ENCODE measurements at places on chromosomes 1 and 21. TPM values are rescaled to one million over a fixed set of nuclear protein-coding genes. Genes with fewer than 3 reads are reported as not detected.

COL11A1 gene
- not detected for total RNA-seq

LY9 gene
- total RNA-seq: 29.0 TPM

PIGR gene
- 0.08 TPM for total RNA-seq

HSD11B1 gene
- total RNA-seq: 0.36 TPM

SMCP gene
- total RNA-seq: not detected

FCRL6 gene
- not detected for total RNA-seq

HUNK gene
- total RNA-seq: 0.42 TPM

GRCh38 chr1:14112613-14113012, 412.6 kb downstream of the PRDM2 start:
- peaks cover 13% of the 10 kb centered on the region for H3K4me1 ChIP-seq
- H3K36me3 ChIP-seq: no peaks in the 10 kb centered on the region
- H3K27ac ChIP-seq: no peak overlapping the region
- peaks cover 21% of the 10 kb centered on the region for H3K27me3 ChIP-seq
- no peak overlapping the region for H3K4me3 ChIP-seq
- DNase-seq: no peak

GRCh38 chr1:165342587-165342986, 13.9 kb downstream of the LMX1A start:
- H3K36me3 ChIP-seq: no peaks in the 10 kb centered on the region
- peaks cover 57% of the 10 kb centered on the region for H3K27me3 ChIP-seq
- DNase-seq: no peak
- no peaks in the 10 kb centered on the region for H3K4me1 ChIP-seq
- H3K27ac ChIP-seq: no peak overlapping the region
- H3K4me3 ChIP-seq: no peak overlapping the region

DNA sequence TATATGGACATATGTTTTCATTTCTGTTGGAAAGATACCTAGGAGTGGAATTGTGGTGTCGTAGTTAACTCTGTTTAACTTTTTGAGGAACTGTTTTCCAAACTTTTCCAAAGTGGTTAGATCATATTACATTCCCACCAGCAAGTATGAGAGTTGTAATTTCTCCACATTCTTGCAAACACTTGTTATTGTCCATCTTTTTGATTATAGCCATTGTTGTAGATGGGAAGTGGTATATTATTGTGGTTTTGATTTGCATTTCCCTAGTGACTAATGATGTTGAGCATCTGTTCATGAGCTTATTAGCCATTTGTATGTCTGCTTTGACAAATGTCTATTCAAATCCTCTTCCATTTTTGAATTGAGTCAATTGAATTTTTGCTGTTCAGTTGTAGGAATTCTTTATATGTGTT, 19.8 kb downstream of the CAMTA1 start:
- peaks cover 4% of the 10 kb centered on the region for H3K36me3 ChIP-seq
- no peak overlapping the region for H3K27ac ChIP-seq

DNA sequence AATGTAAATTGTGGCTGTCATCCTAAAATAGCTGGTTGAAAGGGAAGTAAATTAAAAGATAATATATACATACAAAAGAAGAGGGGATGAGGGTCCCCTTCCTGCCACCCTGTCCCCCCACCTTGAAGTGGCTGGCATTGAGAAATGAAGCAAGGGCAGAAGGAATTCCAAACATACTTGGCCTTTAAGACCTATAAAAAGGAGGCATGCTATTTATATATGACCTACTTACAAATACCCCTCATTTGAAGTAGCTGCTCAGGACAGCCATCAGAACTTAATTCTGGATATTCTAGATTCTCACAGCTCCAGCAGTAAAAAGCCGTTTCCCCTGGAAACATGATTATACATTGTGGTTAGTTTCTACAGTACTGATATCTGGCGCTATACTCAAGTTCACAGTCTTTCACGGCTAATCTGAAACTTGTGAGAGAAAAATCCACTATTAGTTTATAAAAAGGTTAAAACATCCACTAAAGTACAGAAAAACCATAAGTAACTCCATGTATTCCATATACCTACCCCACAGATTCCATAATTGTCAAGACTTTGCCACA, 9.6 kb upstream of the MAP10 start:
- DNase-seq: no peak
- no peak overlapping the region for H3K4me3 ChIP-seq
- H3K4me1 ChIP-seq: peaks cover 11% of the 10 kb centered on the region
- no peak overlapping the region for H3K27ac ChIP-seq
- H3K36me3 ChIP-seq: no peaks in the 10 kb centered on the region

- H3K27me3 ChIP-seq: no peaks in the 10 kb centered on the region
- no peaks in the 10 kb centered on the region for H3K36me3 ChIP-seq
- DNase-seq: no peak
- H3K27ac ChIP-seq: no peak overlapping the region
- no peak overlapping the region for H3K4me3 ChIP-seq
- no peaks in the 10 kb centered on the region for H3K4me1 ChIP-seq
Measured at GRCh38 chr1:88399690-88400089, 284.4 kb upstream of the PKN2 start.

DNA sequence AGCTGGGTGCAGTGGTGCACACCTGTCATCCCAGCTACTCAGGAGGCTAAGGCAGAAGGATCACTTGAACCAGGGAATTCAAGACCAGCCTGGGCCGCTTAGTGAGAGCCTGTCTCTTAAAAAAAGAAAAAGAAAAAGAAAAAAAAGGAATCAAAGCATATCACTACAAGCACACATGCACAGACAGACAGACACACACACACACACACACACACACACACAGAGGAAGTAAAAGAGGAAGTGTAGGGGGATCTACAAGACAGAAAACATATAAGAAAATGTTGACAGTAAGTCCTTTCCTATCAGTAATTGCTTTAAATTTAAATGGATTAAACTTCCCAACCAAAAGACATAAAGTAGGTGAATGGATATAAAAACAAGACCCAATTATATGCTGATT, 180.3 kb downstream of the FAF1 start:
- H3K27me3 ChIP-seq: no peaks in the 10 kb centered on the region
- peaks cover 17% of the 10 kb centered on the region for H3K4me1 ChIP-seq
- no peak overlapping the region for H3K27ac ChIP-seq
- no peak for DNase-seq
- no peak overlapping the region for H3K4me3 ChIP-seq

DNA sequence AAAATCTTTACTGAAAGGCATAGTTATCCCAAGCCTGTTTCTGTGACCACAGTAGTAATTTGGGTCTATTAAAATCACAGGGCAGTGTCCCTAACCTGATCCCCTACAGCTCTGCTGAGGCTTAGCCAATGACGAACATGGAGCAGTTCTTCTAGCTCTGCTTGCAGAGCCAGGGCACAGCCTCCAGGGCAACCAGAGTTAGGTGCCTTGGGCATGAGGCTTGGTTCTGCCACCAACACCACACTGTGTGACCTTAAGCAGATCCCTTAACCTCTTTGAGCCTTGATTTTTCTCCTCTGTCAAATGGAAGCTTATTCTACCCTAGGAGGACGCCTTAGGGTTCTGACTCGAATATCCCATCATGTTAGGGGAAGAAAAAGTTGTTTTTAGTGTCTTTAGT, 86.7 kb upstream of the TLR5 start:
- no peak for DNase-seq
- peak overlapping the region; percentile 75 for H3K27ac ChIP-seq
- no peaks in the 10 kb centered on the region for H3K27me3 ChIP-seq
- peaks cover 38% of the 10 kb centered on the region for H3K4me1 ChIP-seq

- H3K36me3 ChIP-seq: no peaks in the 10 kb centered on the region
- DNase-seq: no peak
- H3K27me3 ChIP-seq: no peaks in the 10 kb centered on the region
- no peak overlapping the region for H3K4me3 ChIP-seq
Measured at GRCh38 chr1:237139732-237140131, 97.7 kb downstream of the RYR2 start.

DNA sequence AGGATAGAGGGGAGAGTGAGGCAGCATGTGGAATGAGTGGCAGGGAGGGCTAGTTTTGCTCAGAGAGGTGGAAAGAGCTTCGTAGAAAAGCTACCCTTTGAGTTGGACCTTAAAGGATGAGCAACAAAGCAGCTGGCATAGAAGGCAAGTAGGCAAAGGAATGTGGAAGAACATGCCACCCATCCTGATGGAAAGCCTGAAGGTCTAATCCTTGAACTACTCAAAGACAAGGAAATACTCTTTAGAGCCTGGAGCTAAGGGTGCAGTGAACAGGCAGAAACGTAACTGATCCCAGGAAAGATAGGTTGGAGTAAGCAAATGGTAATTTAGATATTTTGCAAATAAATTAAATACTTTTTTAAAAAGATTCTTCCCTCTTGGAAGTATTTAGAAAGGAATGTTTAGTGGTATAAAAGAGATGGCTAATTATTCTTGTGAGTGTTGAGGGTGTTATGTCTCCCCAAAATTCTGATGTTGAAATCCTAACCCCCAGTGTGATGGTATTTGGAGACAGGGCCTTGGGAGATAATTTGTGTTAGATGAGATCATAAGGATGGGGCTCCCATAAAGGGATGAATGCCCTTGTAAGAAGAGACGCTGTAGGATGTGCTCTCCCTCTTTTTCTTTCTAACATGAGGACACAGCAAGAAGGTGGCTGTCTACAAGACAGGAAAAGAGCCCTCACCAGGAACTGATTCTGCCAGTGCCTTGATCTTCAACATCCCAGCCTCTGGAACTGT, 308.1 kb upstream of the RUNX1 start:
- H3K36me3 ChIP-seq: peaks cover 1% of the 10 kb centered on the region
- no peaks in the 10 kb centered on the region for H3K27me3 ChIP-seq
- no peak for DNase-seq
- peaks cover 8% of the 10 kb centered on the region for H3K4me1 ChIP-seq
- H3K4me3 ChIP-seq: no peak overlapping the region

GRCh38 chr1:79988401-79988800, 981.9 kb upstream of the ADGRL4 start:
- no peak overlapping the region for H3K4me3 ChIP-seq
- no peaks in the 10 kb centered on the region for H3K4me1 ChIP-seq

DNA sequence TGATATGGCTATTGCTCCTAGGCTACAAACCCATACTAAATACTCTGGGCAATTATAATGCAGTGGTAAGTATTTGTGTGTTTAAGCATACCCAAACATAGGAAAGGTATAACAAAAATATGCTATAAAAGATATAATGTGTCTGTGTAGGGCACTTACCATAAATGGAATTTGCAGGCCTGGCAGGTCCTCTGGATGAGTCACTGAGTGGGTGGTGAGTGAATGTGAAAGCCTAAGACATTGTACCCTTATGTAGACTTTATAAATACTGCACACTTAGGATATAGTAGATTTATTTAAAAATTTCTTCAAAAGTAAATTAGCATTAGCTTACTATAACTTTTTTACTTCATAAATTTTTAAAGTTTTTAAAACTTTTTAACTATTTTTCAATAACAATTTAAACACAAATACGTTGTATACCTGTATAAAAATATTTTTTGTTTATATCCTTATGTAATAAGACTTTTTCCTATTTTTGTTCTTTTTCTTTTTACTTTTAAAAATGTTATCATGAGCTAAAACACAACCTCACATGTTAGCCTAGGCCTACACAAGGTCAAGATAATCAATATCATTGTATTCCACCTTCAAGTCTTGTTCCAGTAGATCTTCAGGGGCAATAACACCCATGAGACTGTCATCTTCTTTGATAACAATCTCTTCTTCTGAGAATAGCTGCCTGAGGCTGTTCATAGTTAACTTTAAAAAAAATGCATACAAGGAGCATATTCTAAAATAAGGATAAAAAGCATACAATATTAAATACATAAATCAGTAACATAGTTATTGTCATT, 306.3 kb upstream of the RGS18 start:
- H3K4me1 ChIP-seq: no peaks in the 10 kb centered on the region
- no peak overlapping the region for H3K27ac ChIP-seq
- no peak for DNase-seq
- no peaks in the 10 kb centered on the region for H3K36me3 ChIP-seq

GRCh38 chr1:235067396-235068157, 61.1 kb downstream of the TOMM20 start:
- H3K36me3 ChIP-seq: no peaks in the 10 kb centered on the region
- peaks cover 16% of the 10 kb centered on the region for H3K4me1 ChIP-seq
- no peaks in the 10 kb centered on the region for H3K27me3 ChIP-seq
- H3K27ac ChIP-seq: no peak overlapping the region
- H3K4me3 ChIP-seq: no peak overlapping the region
- DNase-seq: no peak

GRCh38 chr21:30146558-30147282, 19.9 kb downstream of the CLDN17 start:
- H3K4me3 ChIP-seq: no peak overlapping the region
- no peak for DNase-seq
- H3K4me1 ChIP-seq: no peaks in the 10 kb centered on the region
- H3K36me3 ChIP-seq: no peaks in the 10 kb centered on the region
- no peaks in the 10 kb centered on the region for H3K27me3 ChIP-seq
- no peak overlapping the region for H3K27ac ChIP-seq

Measured in activated naive CD8-positive, alpha-beta T cell treated with anti-CD3 and anti-CD28 coated beads for 36 hours (primary cell).